ENCODE measurements at places on chromosomes 6 and 20.

GRCh38 chr20:39291301-39291700 is 329.2 kb downstream of the DHX35 start:
- no peak for DNase-seq

DNA sequence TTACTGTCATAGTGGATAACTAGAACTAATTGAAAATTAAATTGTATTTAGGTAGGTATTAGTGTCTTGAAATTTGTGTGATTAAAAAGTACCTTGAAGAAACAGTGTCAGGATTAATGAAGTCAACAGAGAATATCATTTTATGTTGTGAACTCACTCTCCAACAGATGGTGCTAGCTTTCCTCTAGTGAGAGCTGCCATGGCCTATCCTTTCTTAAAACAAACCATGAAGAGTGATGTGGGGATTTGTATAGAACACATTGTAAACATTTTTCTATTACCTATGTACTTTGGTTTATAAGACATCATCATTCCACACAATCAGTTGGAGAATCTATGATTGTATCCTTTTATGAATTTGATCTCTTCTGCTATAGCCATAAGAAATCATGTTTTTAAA is 4.8 kb upstream of the SRSF12 start:
- peak; percentile 38 for DNase-seq

- DNase-seq, result no peak
These were observed 304.9 kb downstream of the TAF4 start for GRCh38 chr20:61760731-61761130.

- no peak for DNase-seq
These were observed 52.5 kb downstream of the ERMARD start for GRCh38 chr6:169803816-169804340.

GRCh38 chr6:14719270-14719669 is 526.6 kb upstream of the JARID2 start:
- no peak for DNase-seq

GRCh38 chr6:106844930-106845329 is 129.6 kb downstream of the CD24 start:
- no peak for DNase-seq

DNA sequence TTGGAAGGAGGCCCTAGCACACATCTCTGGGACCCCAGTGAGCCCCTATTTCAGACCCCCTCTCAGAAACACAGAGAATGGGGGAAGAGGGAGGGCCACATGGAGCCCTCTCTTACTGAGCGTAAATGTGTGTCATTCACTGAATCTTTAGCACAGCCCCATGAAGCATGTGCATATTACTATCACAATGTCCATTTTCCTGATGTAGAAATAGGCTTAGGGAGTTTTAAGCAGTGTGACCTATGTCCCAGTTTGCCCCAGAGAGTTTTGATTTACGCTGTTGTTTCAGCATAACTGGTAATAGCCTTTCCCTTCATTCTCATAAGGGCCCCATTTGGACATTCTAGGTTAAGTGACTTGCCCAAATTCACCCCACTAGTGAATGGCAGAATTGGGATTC is 25.0 kb upstream of the TCP11 start:
- DNase-seq, result no peak
